Stimulated activated CD4-positive, alpha-beta T cell treated with anti-CD3 and anti-CD28 coated beads, Interleukin-4, amount 100 ng/mL, for 1 hour (primary cell): ENCODE measurements at places on chromosomes 7 and 10.
A peak's percentile ranks its signal among the peaks of the same experiment; 100 is the strongest.

DNA sequence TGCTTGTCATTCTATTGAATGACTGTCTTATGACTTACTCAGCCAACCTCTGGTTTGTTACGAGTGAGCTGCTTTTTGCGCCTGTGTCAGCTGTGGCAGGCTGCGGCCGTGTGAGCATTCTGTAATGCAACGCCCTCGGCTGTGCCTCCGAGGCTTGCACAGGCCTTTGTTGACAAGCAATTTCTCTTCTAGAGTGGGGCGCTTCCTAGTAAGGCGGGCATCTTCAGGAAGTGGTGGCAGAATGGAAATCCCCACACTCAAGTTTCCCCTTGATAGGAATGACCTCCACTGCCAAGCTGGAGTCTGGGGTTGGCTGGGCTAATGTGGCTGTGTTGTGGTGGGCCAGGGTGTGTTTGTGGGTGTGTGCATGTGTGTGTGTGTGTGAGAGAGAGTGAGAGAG is 20.2 kb upstream of the TMEM178B start:
- peak; percentile 30 for DNase-seq

- no peak for DNase-seq
These were observed 246.6 kb upstream of the GHITM start for GRCh38 chr10:83892737-83893136.

DNA sequence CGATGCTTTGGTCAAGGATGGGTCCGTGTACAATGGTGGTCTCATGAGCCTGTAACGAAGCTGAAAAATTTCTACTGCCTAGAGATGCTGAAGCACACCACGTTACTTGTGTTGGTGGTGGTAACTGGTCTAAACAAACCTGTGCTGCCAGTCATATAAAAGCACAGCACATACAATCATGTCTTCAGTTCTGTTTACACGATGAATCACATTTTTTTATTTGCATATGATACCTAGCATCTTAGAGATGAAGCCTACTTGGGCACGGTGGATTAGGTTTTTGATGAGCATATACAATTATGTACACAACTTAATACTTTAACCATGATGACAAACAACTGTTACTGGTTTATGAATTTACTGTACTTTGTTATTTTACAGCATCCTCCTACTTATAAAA is 201.0 kb downstream of the ZMYND11 start:
- DNase-seq, result no peak

GRCh38 chr10:26408858-26409494 is 29.2 kb upstream of the APBB1IP start:
- no peak for DNase-seq

GRCh38 chr7:3722396-3722922 is 421.4 kb downstream of the SDK1 start:
- peak; percentile 26 for DNase-seq

DNA sequence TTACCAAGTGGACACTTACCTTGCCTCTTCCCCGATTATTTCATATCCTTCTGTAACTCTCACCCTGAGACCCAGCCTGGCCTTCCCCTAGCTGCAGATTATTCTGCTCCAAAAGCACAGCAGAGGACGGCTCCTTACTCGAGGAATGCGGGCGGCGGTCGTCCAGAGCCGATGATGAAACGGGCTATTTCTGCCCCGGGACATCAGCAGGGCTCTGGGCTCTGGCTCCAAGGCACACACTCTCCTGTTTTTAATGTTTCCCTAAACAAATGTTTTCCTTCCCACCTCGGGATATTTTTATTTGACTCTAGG is 343 bp upstream of the C10orf71 start:
- DNase-seq, result no peak

- no peak for DNase-seq
These were observed 8.7 kb downstream of the ESYT2 start for GRCh38 chr7:158820656-158821055.

DNA sequence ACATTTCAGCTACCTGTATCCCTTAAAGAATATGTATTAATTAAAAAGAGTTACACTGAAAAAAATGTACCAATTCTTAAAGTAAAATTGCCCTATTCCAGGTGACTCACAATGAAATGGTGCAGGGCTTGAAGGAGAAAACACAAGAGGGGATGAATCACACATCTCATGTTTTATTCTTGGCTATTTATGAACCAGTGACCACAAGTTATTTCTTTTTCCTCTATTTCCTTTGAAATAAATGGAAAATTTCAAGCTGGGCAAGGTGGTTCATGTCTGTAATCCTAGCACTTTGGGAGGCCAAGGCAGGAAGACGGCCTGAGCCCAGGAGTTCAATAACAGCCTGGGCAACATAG is 106.8 kb downstream of the UBE2H start:
- DNase-seq, result no peak

DNA sequence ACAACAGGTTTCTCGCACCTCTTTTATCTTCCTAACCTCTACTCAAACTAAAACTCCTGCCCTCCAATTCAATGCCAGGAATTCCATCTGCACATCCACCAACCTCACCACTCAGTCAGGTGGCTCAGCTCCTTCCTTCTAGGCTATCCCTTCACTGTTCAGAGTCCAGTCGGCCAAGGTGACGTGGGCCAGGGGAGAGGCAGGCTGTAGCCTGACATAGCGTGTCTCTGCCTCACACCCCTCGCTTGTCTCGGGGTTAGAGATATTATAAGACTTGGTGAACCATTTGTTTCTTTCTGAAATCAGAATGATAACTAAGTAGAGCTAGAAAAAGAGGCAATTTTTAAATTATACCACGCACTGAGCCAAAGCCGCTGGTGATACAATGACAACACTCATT is 31.1 kb downstream of the HIPK2 start:
- DNase-seq, result no peak

- no peak for DNase-seq
These were observed 68.5 kb downstream of the MICU1 start for GRCh38 chr10:72557362-72557761.
